Lower lobe of right lung (tissue), 2 donors: ENCODE measurements at places on chromosomes 12 and 14. TPM values are rescaled to one million over a fixed set of nuclear protein-coding genes. Genes with fewer than 3 reads are reported as not detected.

Gene CFAP54
- total RNA-seq: 7.9 TPM

Gene KERA
- total RNA-seq: not detected

Gene TRIM9
- total RNA-seq: 0.92 TPM

DNA sequence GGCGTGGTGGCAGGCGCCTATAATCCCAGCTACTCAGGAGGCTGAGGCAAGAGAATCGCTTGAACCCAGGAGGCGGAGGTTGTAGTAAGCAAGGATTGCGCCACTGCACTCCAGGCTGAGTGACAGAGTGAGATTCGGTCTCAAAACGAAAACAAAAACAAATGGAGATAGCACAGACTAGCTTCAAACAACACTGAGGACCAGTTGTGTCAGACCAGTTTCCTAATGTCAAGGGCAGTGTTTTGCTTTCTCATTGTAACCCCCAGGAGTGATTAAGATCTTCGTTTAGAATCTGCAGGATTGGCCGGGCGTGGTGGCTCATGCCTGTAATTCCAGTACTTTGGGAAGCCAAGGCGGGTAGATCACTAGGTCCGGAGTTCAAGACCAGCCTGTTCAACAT, 18.5 kb downstream of the RPGRIP1 start:
- no peak overlapping the region for H3K4me3 ChIP-seq
- no peak for DNase-seq
- H3K27me3 ChIP-seq: peaks cover 21% of the 10 kb centered on the region
- no peaks in the 10 kb centered on the region for H3K36me3 ChIP-seq
- peaks cover 5% of the 10 kb centered on the region for H3K4me1 ChIP-seq

DNA sequence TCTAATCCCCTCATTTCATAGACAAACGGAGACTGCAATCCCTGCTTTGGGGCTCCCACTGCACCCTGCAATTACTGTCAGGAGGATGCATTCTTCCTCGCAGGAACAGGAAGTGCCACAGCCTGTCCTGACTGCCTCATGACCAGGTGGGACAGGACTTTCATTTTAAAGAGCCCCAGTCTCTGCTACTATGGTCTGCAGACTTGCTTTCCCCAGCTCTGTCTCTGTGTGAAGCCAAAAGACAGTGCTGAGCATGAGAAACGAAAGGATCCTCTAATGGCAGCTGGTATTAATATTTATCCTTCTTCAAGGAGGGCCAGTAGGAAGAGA, 60.0 kb upstream of the PNMA1 start:
- peaks cover 93% of the 10 kb centered on the region for H3K4me1 ChIP-seq
- no peak overlapping the region for H3K27ac ChIP-seq
- DNase-seq: no peak
- no peak overlapping the region for H3K4me3 ChIP-seq
- H3K27me3 ChIP-seq: no peaks in the 10 kb centered on the region
- no peaks in the 10 kb centered on the region for H3K36me3 ChIP-seq

DNA sequence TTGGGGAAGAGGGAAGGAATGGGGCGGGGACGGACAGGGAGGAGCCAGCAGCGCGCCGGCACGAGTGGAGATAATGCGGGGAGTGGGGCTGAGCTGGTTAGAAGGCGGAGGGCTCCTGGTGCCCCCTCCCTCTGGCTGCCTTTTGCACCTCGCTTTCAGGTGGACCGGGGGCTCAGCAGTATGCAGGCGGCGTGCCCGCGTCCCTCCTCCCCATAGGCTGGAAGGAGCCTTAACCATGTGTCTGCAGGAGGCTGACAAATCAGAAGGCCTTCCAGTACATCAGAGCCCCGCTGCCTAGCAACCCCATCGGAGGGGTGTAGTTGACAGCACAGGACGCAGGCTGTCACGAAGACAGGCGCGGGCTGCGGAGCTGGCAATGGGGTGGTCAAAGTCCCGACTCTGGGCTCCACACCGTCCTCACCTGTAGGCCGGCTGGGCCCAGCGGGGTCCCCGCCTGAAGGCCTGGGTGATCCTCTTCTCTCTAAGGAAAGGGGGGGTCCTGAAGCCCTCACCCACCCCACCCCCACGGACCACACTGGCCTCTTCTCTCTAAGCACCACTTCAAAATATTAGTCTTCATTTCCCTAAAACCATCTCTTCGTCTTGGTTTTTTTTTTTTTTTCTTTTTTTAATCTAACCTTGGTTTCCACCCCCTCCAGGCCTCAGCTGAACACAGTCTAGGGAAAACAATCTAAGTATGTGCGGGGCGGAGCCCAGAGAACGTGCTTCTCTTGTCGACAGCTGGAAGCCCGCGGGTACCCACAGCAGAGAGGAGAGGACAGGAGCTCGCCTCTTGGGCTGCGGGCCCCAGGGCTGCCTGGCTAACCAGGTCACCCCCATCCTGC, 44.5 kb downstream of the KDM2B start:
- H3K4me3 ChIP-seq: peak overlapping the region; percentile 69
- H3K27me3 ChIP-seq: no peaks in the 10 kb centered on the region
- H3K4me1 ChIP-seq: peaks cover 64% of the 10 kb centered on the region
- H3K36me3 ChIP-seq: peaks cover 6% of the 10 kb centered on the region
- peak; percentile 91 for DNase-seq
- H3K27ac ChIP-seq: peak overlapping the region; percentile 96

- no peaks in the 10 kb centered on the region for H3K4me1 ChIP-seq
- H3K4me3 ChIP-seq: no peak overlapping the region
- peaks cover 75% of the 10 kb centered on the region for H3K36me3 ChIP-seq
Observed at GRCh38 chr12:93476555-93476954, 9.2 kb downstream of the MRPL42 start.

GRCh38 chr12:76562130-76562529, 2.6 kb upstream of the OSBPL8 start:
- no peaks in the 10 kb centered on the region for H3K36me3 ChIP-seq
- peaks cover 8% of the 10 kb centered on the region for H3K4me1 ChIP-seq
- DNase-seq: no peak
- H3K4me3 ChIP-seq: no peak overlapping the region
